ENCODE measurements at places on chromosomes 4 and X. TPM values are rescaled to one million over a fixed set of nuclear protein-coding genes. Genes with fewer than 3 reads are reported as not detected.

DNA sequence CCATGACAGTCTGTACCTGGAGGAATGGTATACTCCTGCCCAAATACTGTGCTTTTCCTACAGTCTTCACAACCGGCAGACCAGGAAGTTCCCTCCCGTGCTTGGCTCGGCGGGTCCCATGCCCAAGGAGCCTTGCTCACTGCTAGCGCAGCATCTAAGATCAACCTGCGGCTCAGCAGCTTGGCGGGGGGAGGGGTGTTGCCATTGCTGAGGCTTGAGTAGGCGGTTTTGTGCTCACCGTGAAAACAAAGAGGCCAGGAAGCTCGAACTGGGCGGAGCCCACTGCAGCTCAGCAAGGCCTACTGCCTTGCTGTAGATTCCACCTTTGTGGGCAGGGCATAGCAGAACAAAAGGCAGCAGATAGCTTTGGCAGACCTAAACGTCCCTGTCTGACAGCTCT is 152.7 kb downstream of the TEX11 start:
- no peak for DNase-seq

DNA sequence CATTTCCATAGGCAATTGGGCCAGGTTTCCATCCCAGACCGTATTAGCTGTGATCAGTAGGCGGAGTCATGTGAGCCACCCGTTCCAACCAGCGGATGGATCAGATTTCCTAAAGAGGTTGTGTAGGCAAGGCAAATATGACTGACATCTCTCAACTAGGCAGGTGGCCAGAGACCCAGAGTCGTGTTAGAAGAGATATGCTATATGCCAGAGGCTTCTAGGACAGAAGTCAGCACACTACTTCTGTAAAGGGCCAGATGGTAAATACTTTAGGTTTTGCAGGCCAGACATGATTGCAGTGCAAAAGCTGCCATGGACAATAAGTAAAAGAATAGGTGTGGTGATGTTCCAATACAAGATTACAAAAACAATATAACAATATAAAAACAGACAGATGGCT is 788.4 kb downstream of the RPA4 start:
- DNase-seq, result no peak

- no peak for DNase-seq
These were observed 514.1 kb upstream of the PITX2 start for GRCh38 chr4:111136967-111137366.

Gene ERCC6L
- total RNA-seq, result 12.5 TPM

Gene UBL4A
- 37.4 TPM for total RNA-seq

DNA sequence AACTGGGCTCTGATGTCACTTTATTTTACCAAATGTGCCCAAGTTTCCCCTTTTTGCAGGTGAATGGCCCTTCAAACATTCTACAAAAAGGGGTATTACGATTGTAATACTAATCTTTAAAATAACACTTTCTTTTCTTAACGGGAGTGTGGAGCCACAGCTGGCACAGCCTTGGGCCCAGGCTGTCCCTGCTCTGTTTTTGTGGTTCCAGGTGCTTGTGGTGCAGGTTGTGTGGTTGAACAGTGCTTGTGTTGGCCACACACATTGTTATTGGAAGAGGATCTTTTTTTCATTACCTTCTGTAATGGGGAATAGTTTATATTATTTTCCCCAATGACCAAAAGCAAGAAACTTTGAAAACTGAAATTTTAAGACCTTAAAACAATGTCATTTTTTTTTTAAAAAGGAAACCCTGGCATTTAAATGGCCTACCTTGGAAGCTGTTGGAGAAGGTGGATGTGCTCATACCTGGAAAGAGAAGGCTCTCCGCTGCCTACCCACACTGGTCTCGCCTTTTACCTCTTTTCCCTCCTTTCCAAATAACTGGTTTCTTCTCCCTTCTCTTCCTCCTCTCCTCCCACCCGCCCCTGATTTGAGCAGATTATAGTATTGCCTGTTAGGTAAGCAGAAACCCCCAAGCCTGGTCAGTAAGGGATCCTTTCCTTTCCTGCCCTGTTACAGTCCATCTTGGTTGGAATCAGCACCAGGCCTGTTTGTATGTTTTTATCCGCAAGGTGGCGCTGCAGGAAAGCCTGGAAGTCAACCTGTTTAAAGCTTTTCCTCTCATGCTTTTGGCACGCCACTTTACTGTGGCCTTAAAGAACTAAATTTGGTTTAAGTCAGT is 28.6 kb downstream of the HADH start:
- DNase-seq, result peak; percentile 55

DNA sequence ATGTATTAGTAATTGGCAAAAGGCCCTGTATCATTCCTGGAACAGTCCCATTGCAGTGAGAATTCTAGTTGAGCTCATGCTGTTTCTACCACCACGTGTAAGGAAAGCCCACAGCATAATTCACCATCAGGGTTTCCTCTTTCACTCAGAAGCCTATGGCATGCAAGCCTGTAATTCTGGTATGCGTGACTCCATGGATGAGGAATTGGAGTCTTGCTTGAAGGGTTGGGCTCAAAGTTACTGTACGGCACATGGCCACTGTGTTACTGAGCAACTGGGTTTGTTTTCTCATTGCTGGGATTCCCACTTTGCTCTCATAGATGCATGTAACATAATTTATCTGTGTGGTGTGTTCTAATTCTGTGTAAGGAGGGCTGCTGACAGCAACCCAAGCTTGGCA is 132.3 kb upstream of the NR3C2 start:
- DNase-seq, result no peak

GRCh38 chr4:184383497-184384055 is 90.8 kb downstream of the IRF2 start:
- DNase-seq, result peak; percentile 24

GRCh38 chr4:87839592-87839946 is 6.8 kb downstream of the MEPE start:
- no peak for DNase-seq

GRCh38 chr4:126710935-126711334 is 921.8 kb upstream of the INTU start:
- DNase-seq, result no peak

- no peak for DNase-seq
These were observed 74.9 kb downstream of the METTL14 start for GRCh38 chr4:118760092-118760491.

Gene SMPX
- total RNA-seq, result 0.59 TPM

DNA sequence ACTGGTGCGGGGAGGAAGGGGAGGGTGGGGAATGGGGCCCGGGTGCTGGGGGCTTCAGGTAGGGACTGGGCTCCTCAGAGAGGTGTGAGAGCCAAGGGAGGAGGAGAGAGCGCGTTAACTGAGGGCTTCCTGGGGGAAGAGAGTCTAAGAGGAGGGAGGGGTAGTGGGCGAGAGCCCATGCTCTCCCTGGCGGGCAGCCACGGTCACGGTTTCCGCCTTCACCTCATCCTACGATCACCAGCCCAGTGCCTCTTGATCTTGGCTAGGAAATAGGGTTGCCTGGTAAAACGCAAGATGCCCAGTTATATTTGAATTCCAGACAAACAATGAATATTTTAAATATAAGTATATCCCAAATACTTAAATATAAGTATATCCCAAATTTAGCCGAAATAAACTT is 60.8 kb upstream of the GRPEL1 start:
- DNase-seq, result no peak

DNA sequence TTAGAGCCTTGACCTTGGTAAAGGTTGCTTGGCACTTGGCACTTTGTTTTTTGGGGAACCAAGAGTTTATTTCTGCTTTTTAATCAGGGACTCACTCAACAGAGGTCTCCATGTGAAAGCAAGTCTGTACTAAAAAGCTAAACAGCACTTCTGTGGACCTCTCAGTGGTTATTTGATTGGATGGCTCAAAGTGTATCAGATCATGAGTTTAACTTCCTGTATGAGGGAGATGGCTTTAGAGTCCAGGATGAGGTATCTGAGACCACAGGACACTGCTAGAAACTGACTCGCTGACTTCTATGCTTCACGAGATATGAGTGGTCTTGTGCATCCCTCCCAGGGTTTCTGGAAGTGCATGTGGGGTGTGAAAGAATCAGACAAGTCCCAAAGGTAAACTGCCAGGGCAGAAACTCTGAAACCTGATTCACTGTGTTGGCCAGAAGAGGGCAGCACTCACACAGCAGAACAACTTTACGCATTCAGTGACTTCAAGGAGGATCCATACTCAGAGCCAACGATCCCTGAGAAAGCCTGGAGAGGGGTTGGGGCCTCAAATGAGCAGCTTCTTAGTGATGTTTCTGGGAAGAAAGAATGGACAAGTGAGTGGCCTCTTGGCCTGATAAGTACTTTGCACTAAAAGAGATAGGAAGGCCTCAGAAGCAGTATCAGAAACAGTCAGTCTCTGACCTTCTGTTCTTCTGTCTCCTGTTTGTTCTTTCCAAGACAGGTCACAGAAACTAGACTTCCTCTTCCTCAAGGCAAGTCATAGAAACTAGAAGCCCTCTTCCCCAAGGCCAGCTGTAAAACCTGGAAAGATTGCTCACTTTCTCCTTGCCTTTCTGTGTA is 220.3 kb upstream of the CXCL13 start:
- peak; percentile 54 for DNase-seq

GRCh38 chrX:8319359-8319758 is 145.3 kb upstream of the VCX3B start:
- no peak for DNase-seq

Gene CFI
- 0.84 TPM for total RNA-seq

Data from HCT116 (cell line).